ENCODE measurements at places on chromosomes 12 and 14. TPM values are rescaled to one million over a fixed set of nuclear protein-coding genes. Genes with fewer than 3 reads are reported as not detected.

GARIN6 gene
- not detected for polyA plus RNA-seq

TMTC2 gene
- 39.0 TPM for polyA plus RNA-seq

TEX22 gene
- polyA plus RNA-seq = 1.0 TPM

ACSM4 gene
- polyA plus RNA-seq = not detected

LRRIQ1 gene
- polyA plus RNA-seq = 37.4 TPM

GLI1 gene
- 18.3 TPM for polyA plus RNA-seq
